ENCODE measurements at places on chromosomes 2 and 18. TPM values are rescaled to one million over a fixed set of nuclear protein-coding genes. Genes with fewer than 3 reads are reported as not detected.

The RUFY4 gene
- total RNA-seq, result not detected

The KLHL41 gene
- 2.1 TPM for total RNA-seq

The NEURL3 gene
- not detected for total RNA-seq

The LIMS3 gene
- total RNA-seq, result 6.1 TPM

The TMEFF2 gene
- total RNA-seq, result 4.7 TPM

The SIX3 gene
- not detected for total RNA-seq

The TXNDC2 gene
- total RNA-seq, result 0.16 TPM

The GPR35 gene
- 0.09 TPM for total RNA-seq

The FHOD3 gene
- 3.0 TPM for total RNA-seq

The SLC23A3 gene
- 1.6 TPM for total RNA-seq

The PKDCC gene
- 57.8 TPM for total RNA-seq

The ZBTB7C gene
- total RNA-seq, result 0.41 TPM

The CDCA7 gene
- total RNA-seq, result 6.2 TPM

The VIL1 gene
- not detected for total RNA-seq

The DRC1 gene
- not detected for total RNA-seq

The ITPRIPL1 gene
- total RNA-seq, result 3.4 TPM

The ASTL gene
- total RNA-seq, result not detected

The SLC39A6 gene
- total RNA-seq, result 88.6 TPM

The FBXO36 gene
- 1.6 TPM for total RNA-seq

The ZNF521 gene
- 35.7 TPM for total RNA-seq

The DLGAP1 gene
- 1.4 TPM for total RNA-seq

Measured in fibroblast of the aortic adventitia (primary cell).